ENCODE measurements at places on chromosomes 16 and 17. TPM values are rescaled to one million over a fixed set of nuclear protein-coding genes. Genes with fewer than 3 reads are reported as not detected.

DNA sequence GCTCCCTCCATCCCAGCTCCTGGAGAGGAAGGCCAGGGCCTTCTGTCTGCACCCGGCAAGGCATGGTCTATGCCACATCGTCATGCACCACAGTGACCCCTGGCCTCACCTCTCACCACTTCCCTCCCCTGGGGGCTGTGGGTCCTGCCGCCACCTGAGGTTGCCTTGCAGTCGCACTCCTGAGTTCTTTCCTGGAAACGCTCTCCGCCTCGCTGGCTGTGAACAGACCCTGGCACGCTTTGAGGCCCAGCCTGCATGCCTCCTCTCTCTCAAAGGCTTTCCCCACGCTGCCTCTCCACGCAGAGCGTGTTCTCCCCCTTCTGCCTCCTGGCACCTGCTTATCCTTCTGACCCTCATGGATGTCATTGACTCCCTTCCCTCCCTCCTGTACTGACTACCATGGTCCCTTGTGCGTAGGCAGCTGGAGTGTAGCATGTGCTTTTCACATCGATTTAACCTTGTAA lies 45.4 kb downstream of the SEC14L1 start:
- no peaks in the 10 kb centered on the region for H3K27me3 ChIP-seq
- no peaks in the 10 kb centered on the region for H3K4me1 ChIP-seq
- H3K4me3 ChIP-seq: no peak overlapping the region
- no peak for DNase-seq
- no peak overlapping the region for H3K27ac ChIP-seq

Gene FSCN2
- not detected for polyA plus RNA-seq

DNA sequence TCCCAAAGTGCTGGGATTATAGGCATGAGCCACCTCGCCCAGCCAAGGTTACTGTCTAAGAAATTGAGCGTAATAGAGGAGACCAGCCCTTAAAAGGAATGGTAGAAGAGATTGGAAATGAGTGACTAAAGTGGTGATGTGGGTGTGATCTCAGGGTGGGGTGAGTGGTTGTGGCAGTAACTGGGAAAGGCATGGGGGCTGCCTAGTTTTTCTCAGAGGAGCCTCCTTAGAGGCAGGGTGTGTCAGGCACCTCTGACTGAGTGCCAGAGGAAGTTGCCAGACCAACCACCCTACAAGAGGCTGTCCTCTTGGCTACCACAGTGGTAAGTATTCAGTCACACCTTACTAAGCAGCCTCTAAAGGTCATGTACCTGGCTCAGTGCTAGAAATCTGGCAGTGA lies 8.9 kb downstream of the DUS2 start:
- H3K36me3 ChIP-seq: peaks cover 3% of the 10 kb centered on the region
- no peak overlapping the region for H3K4me3 ChIP-seq
- no peaks in the 10 kb centered on the region for H3K4me1 ChIP-seq
- DNase-seq: no peak

Gene SDR42E1
- polyA plus RNA-seq: 1.9 TPM

Gene DERL2
- 54.1 TPM for polyA plus RNA-seq

DNA sequence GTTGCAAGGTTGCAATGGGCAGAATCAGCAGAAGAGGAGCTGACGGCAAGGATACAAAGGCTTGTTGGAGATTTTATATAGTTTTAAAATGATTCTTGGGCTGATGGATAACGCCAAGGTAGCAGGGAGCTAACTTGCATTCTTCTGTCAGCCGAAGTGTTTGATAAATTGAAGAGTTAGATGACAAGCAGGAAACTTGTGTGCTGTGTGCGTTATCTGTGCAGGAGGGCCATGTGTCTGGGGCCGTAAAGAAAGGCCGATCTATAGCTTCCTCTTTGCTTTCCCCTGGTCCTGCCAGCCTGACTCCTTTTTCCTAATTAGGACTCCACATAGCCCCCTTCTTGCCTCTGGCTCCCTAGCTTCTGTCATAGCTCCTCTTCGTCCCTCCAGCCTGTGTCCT lies 6.7 kb upstream of the WWOX start:
- H3K27ac ChIP-seq: no peak overlapping the region
- H3K36me3 ChIP-seq: no peaks in the 10 kb centered on the region
- H3K4me1 ChIP-seq: no peaks in the 10 kb centered on the region
- DNase-seq: no peak

DNA sequence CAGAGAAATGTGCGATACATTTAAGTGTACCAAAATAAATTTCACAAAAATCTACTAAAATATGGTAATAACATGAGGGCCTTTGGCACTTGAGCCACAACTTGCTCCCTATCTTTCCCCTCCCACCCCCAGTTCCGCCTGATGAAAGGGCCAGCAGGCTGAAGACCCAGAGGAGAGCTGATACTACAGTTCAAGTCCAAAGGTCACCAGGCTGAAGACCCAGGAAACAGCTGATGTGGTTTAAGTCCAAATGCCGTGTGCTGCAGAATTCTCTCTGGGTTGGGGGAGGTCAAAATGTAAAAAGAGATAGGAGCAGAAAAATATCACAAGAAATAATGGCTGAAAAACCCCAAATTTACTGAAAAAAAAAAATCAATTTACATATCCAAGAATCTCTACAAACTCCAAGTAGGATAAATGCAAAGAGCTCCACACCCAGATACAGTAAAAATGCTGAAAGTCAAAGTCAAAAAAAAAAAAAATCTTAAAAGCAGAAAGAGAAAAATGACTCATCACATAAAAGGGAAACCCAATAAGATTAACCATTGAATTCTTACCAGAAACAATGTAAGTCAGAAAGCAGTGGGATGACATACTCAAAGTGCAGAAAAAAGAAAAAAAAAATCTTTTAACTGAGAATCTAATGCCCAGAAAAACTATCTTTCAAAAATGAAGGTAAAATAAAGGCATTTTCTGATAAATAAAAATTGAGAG lies 452.1 kb upstream of the ASIC2 start:
- H3K4me1 ChIP-seq: no peaks in the 10 kb centered on the region
- no peak overlapping the region for H3K4me3 ChIP-seq
- no peak overlapping the region for H3K27ac ChIP-seq
- DNase-seq: no peak
- no peaks in the 10 kb centered on the region for H3K27me3 ChIP-seq

All from liver (tissue), 10 donors.